ENCODE measurements at places on chromosomes 2 and 18.

- no peak for DNase-seq
Observed at GRCh38 chr2:72090271-72090720, 57.4 kb downstream of the CYP26B1 start.

DNA sequence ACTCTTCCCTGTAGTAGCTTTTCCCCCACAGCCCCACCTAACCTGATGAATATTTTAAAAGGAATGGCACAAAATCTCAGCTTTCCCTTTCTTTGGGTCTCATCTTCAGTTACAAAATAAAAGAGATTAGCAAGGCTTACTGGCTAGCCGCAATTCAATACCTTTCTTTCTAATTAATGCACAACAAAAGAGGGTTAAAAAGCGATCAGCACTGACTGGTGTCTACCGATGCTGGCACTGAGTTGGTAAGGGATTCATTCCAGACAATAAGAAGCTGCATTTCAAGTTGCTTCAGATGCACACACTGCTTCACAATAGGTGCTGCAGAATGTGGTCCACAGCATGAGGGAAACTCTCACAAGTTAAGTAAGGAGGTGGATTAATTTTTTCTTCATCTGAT lies 41.9 kb downstream of the HDHD2 start:
- DNase-seq: no peak

DNA sequence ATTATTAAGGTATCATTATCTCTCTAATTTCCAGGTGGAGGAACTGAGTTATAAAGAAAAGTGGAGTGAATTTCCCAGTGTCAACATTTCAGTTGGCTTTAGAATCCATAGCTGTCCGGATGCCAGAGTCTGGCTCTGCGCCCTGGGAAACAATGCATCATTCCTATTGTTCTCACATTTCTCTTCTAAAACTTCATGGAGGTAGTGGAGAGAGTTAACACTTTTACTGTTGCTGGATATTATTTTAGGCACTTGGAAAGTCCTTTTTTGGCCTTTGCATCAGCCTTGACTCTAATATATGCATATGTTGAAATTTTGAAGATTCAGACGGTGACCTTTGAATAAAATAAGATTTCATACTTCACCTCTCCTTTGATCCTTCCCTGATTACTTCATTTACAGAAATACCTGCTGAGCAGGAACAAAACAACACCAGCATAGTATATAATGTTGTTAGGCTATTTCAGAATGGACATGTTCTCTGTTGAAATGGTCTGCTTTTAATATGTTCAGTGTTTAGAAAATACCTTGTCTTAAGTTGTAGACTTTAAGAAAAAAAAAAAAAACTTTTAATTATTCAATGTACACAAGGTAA lies 148.8 kb downstream of the EPHA4 start:
- no peak for DNase-seq

DNA sequence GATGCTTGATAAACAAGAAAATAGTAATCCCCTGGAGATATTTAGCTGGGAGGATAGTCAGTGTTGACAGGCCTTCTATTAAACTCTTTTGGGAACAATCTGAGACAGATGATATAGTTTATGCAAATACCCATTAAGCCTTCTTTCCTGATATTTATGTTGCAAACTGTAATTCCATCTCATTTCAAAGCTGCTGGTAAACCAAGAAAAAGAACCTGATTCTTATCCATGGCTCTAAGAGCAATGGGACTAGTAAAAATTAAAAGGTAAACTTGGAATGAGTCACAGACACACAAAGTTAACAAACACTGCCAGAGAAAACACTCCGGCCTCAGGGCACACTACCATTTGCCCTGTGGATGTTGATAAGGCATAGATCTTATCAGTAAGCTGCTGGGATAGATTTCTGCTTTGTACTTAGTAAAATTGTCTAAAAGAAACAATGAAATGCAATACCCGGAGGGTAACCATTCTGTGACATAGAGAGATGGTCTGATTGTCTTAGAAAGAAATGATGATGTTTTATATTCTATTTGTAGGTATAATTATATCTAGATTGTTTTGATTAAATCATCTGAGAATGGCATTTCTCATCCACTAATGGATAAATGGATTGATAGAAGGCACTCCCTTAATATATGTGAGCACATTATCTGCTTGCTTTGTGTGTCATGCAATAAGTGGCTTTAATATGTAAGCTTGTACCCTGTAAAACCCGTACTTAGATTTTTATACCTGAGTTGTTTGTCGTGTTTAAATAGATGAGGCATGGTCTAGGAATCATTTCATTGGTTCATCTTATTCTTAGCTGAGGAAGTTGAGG lies 13.2 kb downstream of the GALR1 start:
- DNase-seq: no peak

All from HCEC 1CT (cell line).